ENCODE measurements at places on chromosomes 6 and 20.

DNA sequence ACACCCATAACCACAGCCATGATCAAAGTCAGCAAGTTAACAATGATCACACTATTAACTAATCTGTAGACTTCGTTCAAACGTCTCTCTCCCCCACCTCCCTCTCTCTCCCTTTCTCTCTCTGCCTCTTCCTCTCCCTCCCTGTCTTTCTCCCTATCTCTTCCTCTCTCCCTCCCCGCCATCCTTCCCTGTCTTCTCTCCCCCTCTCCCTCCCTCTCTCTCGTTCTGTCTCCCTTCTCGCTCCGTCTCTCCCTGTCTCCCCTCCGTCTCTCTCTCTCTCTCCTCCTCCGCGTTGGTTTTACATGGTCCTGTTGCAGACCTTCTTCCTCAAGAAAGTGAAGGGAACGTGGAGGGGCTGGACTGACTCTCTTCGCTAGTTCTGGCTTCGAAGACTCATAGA, 308.9 kb upstream of the FOXQ1 start:
- DNase-seq: no peak

DNA sequence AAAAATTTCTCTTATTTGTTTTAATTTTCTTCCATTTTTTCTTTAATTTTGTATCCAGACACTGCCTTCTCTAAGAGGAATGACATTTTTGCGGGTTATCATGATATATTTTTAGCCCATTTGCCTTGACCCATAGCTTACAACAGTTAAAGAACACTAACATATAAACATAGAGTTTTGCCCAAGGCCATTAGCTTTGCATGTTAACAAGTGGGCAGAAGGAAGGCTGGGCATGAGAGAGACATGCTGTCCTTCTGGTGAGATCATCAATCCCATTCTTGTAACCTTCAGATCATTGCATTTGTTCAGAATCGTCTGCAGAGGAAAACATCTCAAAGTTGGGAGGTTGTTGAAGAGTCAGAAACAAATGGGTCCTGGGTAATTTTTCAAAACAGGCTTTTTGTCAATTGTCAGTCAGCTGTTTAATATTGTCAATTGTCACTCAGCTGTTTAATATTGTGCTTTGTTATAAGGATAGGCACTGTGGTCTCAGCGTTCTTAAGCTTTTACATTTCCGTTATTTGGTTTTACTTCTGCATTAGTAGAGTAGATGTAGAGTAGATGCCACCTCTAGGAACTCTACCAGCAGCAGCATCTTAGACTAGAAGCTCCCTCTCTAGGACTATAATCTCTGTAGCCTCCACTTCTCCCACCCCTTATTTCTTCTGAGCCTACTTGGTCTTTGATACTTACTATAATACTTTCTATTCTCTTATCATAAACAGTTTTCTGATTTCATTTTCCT, 243.1 kb downstream of the ESR1 start:
- DNase-seq: peak; percentile 74

- no peak for DNase-seq
Observed at GRCh38 chr20:59182401-59183044, 18.9 kb downstream of the ZNF831 start.

DNA sequence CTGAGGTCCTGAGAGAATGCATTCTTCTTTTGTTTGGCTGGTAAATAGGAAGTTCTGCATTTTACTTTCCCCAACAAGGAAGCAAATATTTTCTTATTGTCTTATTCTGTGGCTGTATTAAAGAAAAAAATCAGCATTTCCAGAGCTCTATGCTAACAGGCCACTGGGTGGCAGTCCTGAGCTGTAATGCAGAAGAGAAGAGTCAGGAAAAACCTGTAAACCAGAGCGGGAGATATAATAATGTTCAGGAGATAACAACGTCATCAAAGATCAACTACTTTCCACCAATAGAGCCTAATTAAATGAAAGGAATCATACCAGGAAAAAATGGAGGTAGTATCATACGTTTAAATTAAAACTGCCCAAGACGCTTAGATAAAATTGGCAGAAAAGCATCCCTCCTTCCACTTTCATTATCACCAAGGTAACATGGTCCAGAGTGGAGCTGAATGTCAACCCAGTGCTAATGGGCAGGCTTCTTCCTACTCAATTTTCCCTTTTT, 55.6 kb upstream of the CARMIL1 start:
- peak; percentile 89 for DNase-seq

DNA sequence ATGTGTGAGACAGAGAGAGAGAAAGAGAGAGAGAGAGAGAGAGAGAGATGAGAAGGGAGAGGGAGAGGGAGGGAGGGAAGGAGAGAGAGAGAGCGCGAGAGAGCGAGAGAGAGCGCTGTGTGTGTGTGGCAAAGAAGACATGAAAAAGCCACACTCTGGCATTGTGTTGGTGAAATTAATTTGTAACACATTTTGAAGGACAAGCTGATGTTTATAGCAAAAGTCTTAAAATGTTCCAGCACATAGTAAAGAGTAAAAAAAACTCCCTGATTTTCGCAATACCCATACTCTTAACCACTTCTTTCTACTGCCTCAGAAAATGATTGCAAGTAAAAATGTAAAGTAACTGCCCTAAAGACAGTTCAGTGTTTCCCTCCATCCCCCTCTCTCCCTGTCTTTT, 56.7 kb downstream of the SLC22A1 start:
- DNase-seq: peak; percentile 58

GRCh38 chr6:148514091-148514845, 171.6 kb downstream of the SASH1 start:
- peak; percentile 52 for DNase-seq

- DNase-seq: no peak
Observed at GRCh38 chr6:32845384-32845884, 1.6 kb upstream of the PSMB8 start.

GRCh38 chr6:150514806-150515380, 84.8 kb upstream of the PLEKHG1 start:
- DNase-seq: no peak

DNA sequence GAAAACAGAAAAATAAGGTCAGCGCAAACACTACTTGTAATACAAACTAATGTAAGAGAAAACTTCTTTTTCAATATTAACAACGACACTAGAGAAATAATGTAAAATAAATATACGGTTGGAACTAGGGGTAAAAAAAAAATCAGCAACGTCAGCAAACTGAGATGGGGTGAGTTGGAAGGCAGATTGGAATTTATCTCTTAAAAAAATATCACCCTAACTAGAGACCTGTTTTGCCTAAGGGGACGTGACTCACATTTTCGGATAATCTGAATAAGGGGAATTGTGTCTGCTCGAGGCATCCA, 705 bp upstream of the UTRN start:
- no peak for DNase-seq

DNA sequence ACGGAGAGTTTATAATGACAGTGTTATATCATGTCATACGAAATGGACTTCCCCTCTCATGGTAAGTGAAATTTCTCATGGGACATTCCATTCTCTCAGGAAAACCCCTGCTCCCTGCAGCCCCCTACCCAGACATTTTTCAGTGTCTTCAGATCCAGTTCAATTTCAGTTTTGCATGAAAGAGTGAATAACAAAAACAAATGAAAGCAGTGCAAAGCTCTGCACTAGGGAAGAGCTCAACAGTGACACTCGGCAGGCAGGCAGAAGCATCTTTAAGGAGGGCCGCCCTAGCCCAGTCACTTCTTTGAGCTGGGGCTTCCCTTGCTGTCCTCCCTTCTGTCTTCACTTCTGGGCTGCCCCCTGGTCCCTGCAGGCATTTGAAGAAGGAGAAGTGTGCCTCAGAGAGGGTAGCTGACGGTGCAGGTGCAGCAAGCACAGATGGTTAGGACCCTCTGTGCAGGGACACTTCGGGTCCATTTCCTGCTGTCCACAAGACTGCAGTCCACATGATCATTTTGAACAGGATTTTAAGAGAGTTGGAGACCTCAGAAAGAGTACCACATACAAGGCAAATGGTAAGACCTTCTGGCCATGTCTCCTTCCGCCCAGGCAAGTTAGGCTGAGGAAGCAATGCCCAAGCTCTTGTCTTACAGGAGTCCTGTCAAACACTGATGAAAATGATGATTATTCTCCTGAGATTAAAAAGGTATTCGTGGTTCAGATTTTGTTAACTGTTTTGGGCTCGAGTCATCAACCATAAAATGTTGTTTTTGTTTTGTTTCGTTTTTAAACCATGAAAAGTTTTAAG, 5.4 kb upstream of the DUSP22 start:
- DNase-seq: no peak

GRCh38 chr6:159931846-159932245, 37.0 kb upstream of the IGF2R start:
- no peak for DNase-seq

DNA sequence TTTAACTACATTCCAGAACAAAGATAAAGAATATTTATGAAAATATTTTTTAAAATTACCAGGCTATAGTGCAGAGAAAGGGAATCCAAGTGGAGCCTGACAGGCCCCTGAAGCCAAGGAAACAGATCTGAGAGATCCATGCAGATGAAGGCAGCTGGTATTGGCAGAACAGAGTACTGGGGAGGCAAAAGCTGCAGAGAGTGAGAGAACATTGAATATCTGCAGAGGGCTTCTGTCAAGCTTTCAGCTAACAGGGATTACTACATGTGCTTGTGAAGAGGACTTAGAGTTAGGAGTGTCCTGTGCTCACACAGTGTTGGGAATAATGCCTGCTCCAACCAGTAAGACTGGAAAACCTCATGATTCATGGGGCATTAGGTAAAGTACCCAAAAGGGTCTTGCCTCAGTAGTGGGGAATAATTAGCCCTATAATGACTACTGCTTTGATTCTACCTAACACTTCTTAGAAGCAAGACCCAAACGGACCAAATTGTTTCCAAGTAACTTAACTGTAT, 657.2 kb downstream of the DHX35 start:
- no peak for DNase-seq

- DNase-seq: no peak
Observed at GRCh38 chr6:87600576-87600975, 10.6 kb downstream of the ORC3 start.

DNA sequence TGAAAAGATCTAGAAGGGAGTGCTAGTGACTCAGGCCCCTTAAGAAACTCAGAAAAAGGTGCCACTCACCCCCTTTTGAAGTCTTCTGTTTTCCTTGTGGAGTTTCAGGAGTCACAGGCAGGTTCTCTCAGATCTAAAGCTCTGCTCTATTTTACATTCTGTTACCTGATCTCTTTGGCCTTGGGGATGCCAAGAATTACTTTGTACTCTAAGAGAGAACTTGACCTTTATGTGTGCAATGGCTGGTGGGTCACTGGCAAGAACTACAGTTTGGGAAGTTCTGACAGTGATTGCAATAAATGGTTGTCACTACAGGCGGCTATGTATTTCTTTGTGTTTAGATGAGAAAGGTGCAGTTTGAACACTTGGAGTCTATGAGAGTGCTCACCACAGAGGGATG, 24.2 kb upstream of the ENPP4 start:
- no peak for DNase-seq
